IMR-90 (cell line): ENCODE measurements at places on chromosomes 16 and 17. TPM values are rescaled to one million over a fixed set of nuclear protein-coding genes. Genes with fewer than 3 reads are reported as not detected.
A peak's percentile ranks its signal among the peaks of the same experiment; 100 is the strongest.

GRCh38 chr17:60284709-60285108 is 107.2 kb downstream of the USP32 start:
- DNase-seq, result no peak

GRCh38 chr17:60817192-60817591 is 139.5 kb downstream of the BCAS3 start:
- peak; percentile 94 for DNase-seq

Gene MLKL
- 4.2 and 4.5 TPM in 2 replicates for total RNA-seq

DNA sequence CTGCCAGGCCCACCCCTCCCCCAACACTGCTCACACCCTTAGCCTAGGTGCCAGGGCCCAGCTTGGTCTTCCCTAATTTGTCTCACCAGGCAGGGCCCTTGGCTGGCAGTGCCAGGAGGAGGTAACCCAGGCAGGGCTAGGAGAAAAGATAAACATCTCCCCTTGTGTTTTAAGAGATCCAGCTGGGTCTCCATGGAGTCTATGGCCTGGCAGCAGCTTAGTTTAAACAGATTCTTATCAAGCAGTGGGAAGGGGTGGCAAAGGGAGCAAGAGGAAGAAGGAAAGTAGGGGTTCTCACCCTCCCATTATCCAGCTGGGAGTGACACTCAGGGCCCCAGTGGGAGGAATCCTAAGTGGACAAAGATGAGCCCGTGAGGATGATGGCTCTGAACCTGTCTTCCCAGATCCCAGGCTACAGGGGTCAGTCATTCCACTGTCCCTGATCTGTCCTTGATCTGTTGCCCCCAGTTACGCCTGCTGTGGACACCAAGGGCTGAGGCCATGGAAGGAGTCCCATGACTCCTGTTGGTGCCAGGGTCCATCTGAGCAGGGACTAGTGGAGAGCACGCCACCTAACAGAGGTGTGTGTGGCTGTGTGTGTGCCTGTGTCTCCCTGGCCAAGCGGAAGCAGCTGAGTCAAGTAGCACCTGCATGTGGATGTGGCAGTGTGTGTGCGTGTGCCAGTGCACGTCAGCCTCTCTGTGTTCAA is 47.4 kb upstream of the MEIOC start:
- DNase-seq, result no peak

GRCh38 chr16:10097271-10097670 is 85.0 kb downstream of the GRIN2A start:
- no peak for DNase-seq
